ENCODE measurements at places on chromosomes 2 and 18.

- DNase-seq: peak; percentile 68
These were observed 63.3 kb upstream of the GALNT5 start for GRCh38 chr2:157194097-157194688.

DNA sequence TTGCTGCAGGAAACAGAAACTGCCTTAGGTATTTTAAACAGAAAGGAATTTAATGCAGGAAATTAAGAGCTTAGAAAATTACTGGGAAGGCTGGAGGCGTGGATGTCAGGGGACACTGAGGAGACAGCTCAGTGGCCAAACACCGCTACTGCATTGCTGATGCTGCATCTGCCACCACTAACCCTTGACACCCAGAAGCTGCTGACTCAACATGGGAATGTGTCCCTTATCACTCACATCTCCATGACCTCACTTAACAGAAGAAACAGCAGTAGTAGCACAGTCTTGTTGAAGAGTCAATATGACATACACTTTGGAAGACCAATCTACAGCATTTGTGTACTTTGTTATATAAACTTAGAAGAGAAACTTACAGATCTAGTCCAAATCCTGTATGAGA, 906.1 kb downstream of the SLC4A3 start:
- DNase-seq: peak; percentile 35

- DNase-seq: no peak
These were observed 29.4 kb upstream of the TSPYL6 start for GRCh38 chr2:54285451-54285850.

GRCh38 chr18:24188120-24188519, 49.3 kb downstream of the CABYR start:
- no peak for DNase-seq

DNA sequence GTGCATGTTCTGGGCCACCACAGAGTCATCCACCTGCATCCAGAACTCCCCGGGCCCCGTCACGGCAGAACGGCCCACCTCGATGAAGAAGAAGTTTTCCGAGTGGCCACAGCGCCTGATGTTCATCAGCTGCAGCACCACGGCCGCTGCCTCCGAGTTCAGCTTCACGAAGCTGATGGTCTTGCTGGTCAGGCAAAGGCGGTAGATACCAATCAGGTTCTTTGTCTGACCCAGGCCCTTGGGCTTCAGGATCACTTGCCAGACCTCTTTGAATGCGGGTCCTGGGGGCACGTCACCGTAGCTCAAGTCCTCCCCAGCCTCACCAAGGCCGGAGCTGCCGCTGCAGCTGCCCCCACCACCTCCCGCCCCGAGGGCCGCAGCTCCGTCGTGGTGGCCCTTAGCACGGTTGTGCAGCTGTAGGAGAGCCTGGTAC, 1.6 kb downstream of the IRS1 start:
- peak; percentile 27 for DNase-seq

GRCh38 chr18:74570266-74570665, 27.4 kb upstream of the ZNF407 start:
- DNase-seq: no peak

- DNase-seq: no peak
These were observed 509.6 kb upstream of the RAB6C start for GRCh38 chr2:129469871-129470270.

DNA sequence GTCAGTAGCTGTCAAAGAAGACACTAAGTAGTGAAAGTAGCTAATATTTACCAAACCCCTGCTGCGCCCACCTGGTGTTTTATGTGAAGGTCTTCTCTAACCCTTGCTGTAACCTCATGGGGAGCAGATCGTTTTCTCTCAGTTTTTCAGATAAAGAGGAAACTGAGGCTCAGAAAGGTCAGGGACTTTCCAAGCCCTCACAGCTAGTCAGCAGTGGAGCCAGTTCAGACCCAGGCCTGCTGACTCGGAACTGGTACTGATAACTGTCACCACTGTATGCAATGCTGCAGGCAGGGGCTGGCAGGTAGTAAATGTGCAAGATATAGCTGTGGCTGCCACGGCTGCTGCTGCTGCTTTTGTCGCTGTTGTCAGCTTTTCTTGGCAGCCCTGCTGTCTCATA, 69.1 kb downstream of the LRRFIP1 start:
- DNase-seq: no peak

DNA sequence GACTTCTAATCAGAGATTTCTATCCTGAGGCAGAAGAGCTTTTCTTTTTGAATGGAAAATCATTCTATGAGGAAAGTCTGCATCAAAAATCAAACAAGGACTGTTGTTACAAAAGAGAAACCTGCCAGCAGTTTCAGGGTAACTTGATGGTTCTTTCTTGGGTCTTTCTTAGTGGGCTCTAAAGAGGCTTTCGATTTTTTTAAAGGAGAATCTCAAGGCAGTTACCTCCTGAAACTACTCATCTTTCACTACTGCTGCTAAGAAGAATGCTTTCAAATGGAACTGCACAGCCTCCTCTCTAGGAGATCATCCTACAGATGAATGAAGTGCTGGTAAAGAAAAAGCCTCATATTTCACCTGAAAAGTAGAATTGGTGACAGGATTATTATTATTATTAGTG, 272.3 kb downstream of the ERBB4 start:
- DNase-seq: no peak

GRCh38 chr2:157327200-157327599, 1.6 kb upstream of the ERMN start:
- DNase-seq: no peak

GRCh38 chr2:237194906-237195305, 109.2 kb downstream of the COPS8 start:
- no peak for DNase-seq

- no peak for DNase-seq
These were observed 18.6 kb upstream of the ZNF532 start for GRCh38 chr18:58845928-58846724.

DNA sequence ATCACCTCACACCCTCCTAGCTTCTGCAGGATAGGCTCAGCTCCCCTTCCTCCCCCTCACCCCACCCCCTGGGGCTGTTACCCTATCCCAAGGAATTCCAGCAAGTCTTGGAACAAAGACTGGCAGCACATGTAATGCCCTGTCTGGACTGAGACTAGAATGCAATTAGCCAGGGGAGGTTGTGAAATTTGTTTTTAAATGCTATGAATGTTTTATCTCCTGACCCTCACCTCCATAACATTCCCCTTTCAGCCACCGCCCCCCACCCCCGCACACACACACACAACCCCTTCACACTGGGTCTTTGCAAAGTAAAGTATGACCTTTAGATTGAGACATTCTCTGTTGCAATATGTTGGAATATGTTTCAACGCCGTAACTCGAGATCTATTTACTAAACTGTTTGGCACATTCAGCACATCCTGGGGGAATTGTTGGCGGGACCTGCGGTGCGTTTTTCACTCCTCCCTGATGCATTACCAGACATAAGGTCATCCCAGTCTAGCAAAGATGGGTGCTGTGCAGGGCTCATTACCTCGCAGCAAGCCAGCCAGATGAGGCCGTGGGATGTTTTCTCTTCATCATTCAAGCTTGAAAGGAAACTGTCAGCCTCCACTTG, 290.7 kb upstream of the SLC14A2 start:
- DNase-seq: peak; percentile 89

GRCh38 chr2:208046686-208047085, 21.4 kb upstream of the PLEKHM3 start:
- DNase-seq: peak; percentile 53

DNA sequence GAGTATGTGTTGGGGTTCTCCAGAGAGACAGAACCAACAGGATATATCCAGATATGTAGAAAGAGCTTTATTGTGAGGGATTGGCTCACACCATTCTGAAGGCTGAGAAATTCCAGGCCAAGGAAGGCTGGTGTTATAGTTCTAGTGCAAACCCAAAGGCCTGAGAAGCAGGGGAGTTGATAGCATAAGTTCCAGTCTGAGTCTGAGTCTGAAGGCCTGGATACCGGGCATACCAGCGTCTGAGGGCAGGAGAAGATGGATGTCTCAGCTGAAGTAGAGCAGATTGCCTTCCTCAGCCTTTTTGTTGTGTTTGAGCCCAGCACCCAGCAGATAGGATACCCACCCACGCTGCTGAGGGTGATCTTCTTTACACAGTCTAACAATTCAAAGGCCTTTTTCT, 211.7 kb upstream of the RASGRP3 start:
- DNase-seq: no peak

DNA sequence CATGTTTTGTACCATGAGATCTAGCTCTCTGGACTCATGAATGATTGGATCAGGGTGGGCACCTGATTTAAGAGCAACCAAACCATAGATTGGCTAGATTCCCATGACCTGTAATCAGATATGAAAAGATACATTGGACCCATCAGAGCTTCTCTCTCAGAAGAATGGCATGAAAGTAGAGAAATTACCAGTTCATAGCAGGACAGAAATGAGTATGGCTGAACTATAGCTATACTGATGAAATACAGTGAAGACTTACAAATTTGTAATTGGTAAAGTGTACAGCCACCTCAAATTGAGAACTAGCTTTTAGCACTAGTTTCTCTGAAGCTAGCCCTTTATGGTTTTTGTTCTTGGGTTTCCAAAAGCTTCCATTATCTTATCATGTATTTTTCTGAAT, 19.0 kb upstream of the EML4 start:
- DNase-seq: no peak

DNA sequence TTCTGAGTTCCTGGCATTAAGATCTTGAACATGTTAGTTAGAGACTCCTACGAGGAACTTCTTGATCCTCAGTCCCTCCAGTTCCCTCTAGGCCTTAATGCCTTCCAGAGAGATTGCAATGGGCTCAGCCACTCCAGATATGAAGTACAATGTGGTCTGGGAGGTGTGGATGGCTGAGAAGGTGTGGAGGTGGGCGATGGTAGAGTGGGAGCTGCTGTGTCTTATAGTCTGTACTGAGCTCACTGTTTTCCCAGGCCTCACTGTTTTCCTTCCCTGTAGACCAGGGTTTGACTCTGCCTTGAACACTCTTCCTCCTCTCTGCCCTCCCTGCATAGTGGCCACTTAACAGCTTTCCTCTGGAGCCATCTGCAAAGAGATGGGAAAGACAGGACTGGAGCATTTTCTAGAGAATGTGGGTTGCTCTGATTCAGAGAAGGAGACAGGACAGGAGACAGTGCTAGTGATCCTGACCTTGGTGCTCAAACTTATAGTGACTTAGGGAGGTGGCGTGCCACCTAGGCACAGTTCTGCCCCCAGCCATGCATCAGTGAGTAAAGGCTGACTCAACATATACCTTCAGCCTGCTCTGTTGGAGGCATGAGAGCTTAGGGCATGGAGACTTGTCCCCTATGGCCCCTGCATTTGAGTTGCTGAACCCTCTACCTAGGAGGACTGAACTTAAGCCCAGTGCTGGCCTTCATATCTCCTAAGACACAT, 129.7 kb downstream of the TDRD15 start:
- no peak for DNase-seq

GRCh38 chr2:151928380-151928779, 100.2 kb upstream of the ARL5A start:
- DNase-seq: no peak

DNA sequence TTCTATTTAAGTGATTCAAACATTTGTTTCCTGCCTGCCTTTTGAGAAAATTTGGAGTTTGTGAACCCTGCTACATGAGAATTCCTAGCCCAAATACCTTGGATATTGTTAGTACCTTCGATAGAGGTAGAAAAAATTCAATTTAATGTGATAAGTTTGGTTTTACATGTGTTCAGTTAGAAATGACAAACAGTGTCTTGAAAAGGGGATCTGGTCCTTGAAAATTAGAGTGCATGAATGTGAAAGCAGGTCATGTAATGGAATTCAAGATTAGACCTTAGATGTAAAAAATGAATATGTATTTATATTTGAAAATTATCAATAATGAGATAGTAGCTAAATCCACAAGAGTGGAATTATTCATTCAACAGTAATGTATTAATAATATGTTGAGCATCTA, 70.5 kb downstream of the PIK3C3 start:
- DNase-seq: no peak

DNA sequence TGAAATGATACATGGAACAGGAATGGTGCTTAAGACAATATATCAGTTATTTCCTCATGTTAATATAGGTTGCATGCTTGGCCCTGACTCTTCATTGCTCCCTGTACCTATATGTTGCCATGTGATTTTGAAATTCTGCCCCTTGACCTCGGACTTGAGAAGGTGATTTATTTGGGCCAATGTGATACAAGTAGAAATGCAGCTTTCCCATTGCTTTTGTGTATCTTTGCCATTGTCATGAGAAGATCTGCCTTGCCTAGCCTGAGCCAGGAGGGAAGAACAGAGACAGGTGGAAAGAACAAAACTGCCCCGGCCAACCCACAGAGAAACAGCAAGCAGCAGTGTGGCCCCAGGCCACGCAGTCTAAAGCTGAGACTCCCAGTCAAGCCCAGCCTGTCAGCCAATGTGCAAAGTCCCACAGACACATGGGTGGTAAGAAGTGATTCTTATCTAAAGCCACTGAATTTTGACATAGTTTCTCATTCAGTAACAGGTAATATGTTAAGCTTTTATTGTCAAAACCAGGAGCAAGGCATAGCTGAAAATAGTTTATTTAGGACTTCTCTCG, 245.7 kb upstream of the RND3 start:
- no peak for DNase-seq

DNA sequence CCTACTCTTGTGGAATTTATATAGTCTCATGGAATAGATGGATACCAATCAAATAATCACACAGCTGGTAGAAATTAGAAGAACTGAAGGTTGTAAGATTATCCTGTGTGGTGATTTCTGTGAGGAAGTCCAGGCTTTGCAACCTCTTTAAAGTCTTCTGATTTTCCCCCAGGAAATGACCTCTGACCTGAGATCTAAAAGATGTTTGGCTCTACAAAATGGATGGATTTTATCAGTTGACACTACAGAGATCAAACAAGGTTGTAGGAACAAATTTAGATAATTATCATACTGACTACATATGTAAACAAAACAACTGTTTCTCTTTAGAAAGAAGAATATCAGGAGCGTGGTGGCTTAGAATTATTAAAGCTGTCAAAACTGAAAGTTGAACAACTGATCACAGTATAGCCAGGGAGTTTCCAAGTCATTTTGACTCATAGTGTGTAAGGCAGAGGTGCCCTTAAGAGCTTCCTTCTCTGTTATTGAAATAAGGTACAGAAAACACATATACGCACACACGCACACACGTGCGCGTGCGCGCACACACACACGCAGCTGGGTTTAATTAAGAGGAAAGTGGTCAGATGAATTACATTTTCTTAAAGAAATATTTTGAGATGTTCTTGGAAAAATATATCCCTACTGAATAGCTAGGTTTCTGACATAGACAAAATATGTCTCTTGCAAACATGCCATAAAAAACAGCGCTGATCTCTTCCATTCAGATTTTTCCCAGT, 35.5 kb upstream of the PELI1 start:
- peak; percentile 71 for DNase-seq

- no peak for DNase-seq
These were observed 2.3 kb downstream of the MEIS1 start for GRCh38 chr2:66437109-66437690.

DNA sequence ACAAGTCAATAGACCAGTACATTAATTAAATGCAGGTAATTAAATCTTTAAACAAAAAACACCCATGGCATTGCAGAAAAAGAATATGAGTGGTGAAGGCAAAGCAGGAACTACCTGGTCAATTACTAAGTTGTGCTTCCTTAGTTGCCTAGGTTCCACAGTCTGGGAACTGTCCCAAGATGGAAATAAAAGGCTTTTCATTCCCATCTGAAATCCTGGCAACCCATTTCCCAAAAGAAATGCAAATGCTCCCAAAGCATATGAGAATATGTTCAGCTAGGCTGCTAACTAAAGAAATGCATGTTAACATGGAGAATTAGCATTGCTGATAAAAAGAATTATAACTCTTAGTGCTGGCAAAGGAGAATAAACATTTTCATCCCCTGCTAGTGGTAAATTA, 177.8 kb downstream of the TMEM163 start:
- no peak for DNase-seq

Data from fibroblast of skin of abdomen (primary cell).